T-helper 2 cell treated with Interferon-gamma antibody and Interleukin-4, amounts not matched to agents 100 ng/mL and 5 ng/mL, for 36 hours (primary cell): ENCODE measurements at places on chromosomes 3 and 15. TPM values are rescaled to one million over a fixed set of nuclear protein-coding genes. Genes with fewer than 3 reads are reported as not detected.

HIGD2B gene
- 0.16 TPM in 1 of 2 replicates, not detected in the other for total RNA-seq

SLC9C1 gene
- total RNA-seq: not detected in 2 replicates

STAC gene
- total RNA-seq: not detected in 2 replicates

SENP8 gene
- 0.89 and 1.3 TPM in 2 replicates for total RNA-seq

TIMP4 gene
- not detected in 2 replicates for total RNA-seq

PLSCR4 gene
- total RNA-seq: not detected in 2 replicates

CNTN6 gene
- not detected in 2 replicates for total RNA-seq

GUCA1C gene
- total RNA-seq: not detected in 2 replicates

C3orf70 gene
- 0.07 TPM in 2 replicates for total RNA-seq
